T-cell (primary cell): ENCODE measurements at places on chromosomes 4 and X. TPM values are rescaled to one million over a fixed set of nuclear protein-coding genes. Genes with fewer than 3 reads are reported as not detected.

DNA sequence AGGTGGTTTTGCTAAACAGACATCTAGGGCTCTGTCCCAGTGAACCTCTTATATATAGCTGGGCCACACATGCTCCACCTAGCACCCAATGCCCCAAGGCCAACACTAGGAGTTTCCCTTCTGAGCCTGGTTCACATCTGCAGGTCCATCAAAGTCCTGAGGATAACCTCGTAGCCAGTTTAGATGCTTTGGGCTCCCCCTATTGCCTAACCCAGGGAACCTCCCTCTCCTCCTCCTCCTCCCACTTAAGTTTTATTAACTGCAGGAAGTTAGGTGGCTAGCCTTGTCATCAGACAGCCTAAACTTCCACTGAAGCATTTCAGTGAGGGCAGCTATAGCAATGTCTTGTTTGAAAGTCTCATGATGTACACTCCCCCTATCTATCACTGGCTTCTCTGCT lies 88.0 kb downstream of the GUCY2F start:
- no peaks in the 10 kb centered on the region for H3K36me3 ChIP-seq
- H3K4me1 ChIP-seq: no peaks in the 10 kb centered on the region
- no peak overlapping the region for H3K4me3 ChIP-seq
- H3K27me3 ChIP-seq: no peaks in the 10 kb centered on the region

GRCh38 chrX:54427837-54428424 lies 12.3 kb upstream of the TSR2 start:
- no peak overlapping the region for H3K4me3 ChIP-seq
- H3K27ac ChIP-seq: no peak overlapping the region
- H3K4me1 ChIP-seq: no peaks in the 10 kb centered on the region
- no peaks in the 10 kb centered on the region for H3K27me3 ChIP-seq
- H3K36me3 ChIP-seq: no peaks in the 10 kb centered on the region

The MYOZ2 gene
- not detected for total RNA-seq

The TNIP3 gene
- 1.2 TPM for total RNA-seq

The KDR gene
- total RNA-seq: not detected
